ENCODE measurements at places on chromosomes 3 and 15. TPM values are rescaled to one million over a fixed set of nuclear protein-coding genes. Genes with fewer than 3 reads are reported as not detected.

Gene CLRN1
- not detected for total RNA-seq

Gene LMAN1L
- not detected for total RNA-seq

Gene PLXND1
- 135 TPM for total RNA-seq

Gene ZXDC
- 39.4 TPM for total RNA-seq

Gene CD80
- 0.26 TPM for total RNA-seq

Gene FBLN2
- total RNA-seq: 18.9 TPM

Gene CCDC174
- total RNA-seq: 17.8 TPM

Gene PHLDB2
- total RNA-seq: 25.9 TPM

Gene GPR149
- total RNA-seq: not detected
